ENCODE measurements at places on chromosomes 2 and 18.

DNA sequence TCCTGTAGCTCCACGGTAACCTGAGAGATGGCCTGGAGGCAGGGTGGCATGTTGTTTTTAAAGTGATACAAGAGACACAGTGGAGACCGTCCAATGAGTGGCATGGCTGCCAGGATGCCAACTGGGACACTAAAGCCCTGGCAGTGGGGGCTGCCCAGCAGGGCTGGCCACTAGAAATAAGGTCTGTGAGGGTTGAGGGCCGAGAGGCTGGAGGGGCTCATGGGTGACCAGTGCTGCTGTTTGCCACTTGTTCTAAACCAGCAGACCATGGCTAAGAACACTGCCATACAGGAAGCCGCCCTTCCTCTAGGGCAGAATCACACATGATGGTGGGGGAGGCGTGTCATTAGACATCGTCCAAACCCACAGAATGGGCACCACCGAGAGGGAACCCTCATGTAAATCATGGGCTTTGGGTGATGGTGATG is 71.9 kb downstream of the ALPK2 start:
- DNase-seq = no peak

DNA sequence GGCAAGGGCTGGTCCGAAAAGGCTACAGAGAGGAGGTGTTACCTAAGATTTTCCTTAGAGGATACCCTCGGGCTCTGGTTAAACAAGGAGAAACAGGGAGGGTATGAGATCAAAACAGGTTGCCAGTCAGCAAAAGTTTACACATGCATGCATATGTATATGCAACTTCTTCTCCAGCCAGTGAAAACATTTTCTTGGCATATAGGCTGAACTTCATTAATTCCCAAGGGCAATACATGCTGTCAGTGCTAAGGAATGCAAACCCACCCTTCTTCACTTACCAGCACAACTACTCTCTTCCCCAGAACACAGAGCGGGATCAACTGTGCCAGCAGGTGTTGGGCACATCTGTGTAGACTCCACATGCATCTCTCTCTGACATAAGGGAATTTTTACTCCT is 176.0 kb downstream of the GFPT1 start:
- no peak for DNase-seq

DNA sequence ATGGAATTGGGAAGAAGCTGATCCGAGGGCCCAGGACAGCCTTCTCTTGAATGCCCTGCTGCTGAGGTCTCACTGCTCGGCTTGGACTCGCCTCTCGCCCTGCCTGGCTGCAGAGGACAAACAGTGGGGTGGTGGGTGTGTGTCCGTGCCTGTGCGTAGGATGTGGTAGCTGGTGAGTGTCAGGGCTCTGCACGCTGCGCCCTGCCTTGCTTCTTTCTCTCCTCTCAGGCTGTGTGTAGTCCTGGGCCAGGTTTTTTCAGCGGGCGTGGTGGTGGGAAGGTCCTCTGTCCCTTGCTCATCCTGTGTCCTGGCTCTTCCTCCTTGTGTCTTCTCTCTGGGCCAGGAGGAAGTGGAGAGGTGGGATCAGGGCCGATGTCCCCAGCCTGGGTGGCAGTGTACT is 44.8 kb downstream of the RRM2 start:
- no peak for DNase-seq

DNA sequence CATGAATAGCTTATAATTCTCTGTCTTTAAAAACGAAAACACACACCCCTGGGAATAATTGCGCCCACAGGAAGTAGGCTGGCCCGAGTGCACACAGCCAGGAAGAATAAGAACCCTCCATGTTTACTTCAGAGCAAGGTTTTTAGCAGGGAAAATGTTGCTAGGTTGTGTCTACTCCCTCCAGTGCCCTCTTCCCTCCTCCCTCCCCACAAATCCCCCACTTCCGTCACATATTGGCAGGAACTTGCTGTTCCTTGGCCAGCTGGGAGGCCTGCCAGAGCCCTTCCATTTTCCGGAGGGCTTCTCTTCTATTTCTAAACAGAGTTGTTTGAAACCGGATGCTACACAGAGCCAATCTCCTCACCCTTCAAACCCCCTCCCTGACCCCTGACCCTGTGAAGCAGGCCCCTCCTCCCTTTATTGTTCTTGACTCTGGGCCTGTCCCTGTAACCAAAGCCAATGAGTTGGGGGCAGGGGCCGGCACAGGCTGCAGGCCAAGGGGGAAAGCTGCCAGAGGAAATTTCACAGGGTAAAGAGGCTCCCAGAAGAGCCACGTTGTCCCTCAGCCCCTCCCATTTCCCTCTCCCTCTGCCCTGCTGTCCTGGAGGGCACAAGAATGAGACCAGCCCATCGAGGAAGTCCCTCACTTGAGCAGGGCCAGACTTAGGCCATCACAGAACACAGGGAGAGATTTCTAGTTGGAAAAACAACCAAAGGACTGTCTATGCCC is 49.8 kb upstream of the LGALSL start:
- peak; percentile 21 for DNase-seq

- DNase-seq = no peak
Observed at GRCh38 chr2:118686346-118686745, 161.1 kb downstream of the EN1 start.

- DNase-seq = no peak
Observed at GRCh38 chr2:117828870-117829269, 14.4 kb downstream of the DDX18 start.

DNA sequence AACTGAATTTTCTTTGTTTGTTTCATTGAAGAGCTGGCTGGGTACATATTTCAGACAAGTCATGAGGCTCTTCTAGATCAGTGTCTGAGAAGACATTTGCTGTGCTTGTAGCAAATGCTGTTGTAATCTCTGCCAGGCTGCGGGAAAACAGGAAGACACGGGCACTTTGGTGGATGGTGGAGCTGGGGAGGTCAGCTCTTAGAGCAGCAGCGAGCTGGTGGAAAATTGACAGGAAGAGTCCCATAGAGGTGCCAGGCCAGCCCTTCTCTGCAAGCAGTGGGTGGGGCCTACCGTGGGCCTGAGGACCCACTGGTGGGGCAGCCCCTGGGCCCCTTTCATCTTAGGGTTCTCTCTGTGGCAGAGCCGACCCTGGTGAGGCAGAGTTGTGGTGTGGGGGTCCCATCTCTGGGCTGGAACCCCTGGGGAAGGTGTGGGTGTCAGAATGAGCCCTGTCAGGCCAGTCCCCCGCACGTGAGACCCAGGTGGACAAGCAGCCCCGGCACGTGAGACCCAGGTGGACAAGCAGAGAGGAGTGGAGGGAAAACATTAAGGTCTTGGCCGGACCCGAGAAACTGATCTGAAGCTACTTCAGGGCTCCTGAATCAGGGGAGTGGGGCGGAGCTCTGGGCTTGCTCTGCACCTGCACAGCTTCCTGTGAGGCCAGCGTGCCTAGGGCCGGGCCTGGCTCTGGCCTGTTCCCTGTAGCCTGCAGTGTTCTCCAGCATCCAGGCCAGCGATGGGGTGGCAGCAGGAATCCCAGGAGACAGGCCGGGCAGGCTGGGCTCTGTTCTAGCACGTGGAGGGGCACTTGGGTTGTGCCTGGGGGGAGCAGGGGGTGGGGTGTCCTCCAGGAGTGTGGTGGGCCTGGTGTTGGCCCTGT is 273.5 kb upstream of the HDAC4 start:
- DNase-seq = no peak

DNA sequence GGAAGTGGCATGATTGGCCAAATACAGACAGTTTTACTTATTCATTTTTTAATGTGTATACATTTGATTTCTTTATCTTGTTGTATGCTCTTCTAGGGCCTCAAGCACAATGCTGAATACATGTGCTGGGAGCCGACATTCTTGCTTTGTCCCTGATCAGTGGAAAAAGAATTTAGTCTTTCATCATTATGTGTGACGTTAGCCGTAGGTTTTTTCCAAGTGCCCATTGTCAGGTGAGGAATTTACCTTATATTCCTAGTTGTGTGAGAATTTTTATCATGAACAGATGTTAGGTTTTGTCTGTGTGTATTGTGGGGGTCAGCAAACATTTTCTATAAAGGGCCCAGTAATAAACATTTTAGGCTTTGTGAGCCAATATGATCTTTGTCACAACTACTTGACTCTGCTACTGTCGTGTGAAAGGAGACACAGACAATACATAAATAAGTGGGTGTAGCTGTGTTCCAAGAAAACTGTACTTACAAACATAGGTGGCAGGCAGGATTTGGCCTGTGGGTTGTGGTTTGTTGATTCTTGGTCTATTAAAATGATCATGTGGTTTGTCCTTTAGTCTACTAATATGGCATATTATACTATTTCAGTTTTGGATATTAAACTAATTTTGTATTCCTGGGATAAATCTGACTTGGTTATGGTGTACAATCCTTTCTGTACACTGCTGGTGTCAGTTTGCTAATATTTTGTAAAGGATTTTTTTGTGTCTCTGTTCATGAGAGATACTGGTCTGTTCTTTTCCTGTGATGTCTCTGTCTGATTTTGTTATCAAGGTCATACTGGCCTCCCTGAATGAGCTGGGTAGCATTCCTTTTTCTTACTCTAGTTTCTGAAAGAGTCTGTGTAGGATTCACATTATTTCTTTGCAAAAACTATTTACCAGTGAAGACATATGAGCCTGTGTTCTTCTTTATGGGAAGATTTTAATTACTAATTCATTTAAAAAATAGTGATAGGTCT is 132.2 kb upstream of the SMAD7 start:
- DNase-seq = no peak

- DNase-seq = no peak
Observed at GRCh38 chr2:221449406-221449805, 122.7 kb downstream of the EPHA4 start.

DNA sequence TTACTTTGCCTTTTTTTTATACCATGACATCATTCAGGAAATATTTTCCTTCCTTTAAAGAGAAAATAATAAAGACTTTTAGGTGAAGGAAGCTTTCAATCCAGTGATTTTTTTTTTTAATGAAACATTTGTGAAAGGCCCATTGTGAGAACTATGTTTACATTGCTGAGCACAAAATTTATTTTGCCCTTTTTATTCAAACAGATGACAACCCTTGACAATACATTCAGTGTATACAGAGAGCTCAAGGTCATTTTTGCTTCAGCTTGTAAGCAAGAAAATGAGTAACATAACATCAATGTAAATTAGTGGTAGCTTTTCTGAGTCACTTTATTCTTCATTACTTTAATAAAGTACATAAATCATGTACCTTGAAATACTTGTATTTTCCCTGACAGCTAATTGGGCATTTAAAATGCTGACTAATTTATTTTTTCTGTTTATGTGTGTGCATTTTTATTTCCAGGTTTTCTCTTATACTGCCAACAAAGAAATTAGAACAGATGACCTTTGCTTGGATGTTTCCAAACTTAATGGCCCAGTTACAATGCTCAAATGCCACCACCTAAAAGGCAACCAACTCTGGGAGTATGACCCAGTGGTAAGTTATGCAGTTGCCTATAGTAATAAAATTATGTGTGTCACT is 121.6 kb downstream of the GALNT1 start:
- DNase-seq = no peak

DNA sequence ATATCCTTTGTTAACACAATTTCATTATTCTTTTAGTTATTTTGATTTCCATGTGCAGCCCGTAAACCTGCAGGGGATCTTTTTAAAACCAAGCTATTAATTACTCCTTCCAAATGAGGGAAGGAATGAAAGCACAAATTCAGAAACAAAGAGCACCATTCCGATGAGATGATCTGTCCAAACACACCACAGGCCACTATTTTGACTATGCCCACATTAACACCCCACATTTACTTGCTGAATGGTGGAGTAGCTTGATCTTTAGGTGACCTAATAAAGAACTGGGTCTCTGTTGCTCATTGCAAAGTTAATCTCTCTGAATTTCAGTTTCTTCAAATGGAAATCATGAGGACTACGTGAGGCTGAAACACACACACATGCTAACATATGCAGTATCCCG is 218.0 kb downstream of the IRS1 start:
- no peak for DNase-seq

DNA sequence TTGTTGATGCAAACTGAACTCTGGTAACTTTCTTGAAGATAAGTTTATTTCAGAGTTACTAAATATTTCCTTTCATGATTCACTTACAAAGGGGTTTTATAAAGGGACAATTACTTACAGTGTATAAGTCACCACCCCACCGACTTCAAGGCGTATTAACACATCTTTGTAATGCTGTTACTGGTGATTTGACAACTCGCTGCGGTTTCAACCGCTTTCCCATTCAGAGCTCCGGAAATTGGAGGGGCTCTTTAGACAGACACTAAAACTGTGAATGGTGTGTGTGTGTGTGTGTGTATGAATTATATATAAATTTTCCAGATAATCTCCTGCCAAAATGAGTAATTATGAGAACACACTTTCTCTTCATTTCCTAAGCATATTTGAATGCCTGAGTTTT is 4.9 kb downstream of the TM4SF20 start:
- DNase-seq = no peak

GRCh38 chr18:6714010-6714409 is 15.5 kb upstream of the ARHGAP28 start:
- DNase-seq = no peak

DNA sequence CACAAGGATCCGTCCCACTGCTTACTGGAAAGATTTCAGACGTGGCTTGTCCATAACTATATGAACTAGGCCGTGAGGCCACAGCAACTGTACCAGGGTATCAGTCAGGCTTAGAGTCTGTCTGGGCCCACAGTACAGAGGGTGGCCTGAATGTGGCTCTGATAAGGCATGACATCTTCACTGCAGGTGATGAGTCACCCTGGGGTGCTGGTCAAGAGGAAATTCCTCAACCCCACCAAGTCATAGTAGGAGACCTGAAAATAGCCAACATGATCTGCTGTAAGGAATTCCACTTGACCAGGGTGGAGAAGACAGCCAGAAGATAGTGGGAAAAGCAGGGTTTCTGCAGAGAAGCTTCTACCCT is 107.7 kb downstream of the INHBB start:
- no peak for DNase-seq

DNA sequence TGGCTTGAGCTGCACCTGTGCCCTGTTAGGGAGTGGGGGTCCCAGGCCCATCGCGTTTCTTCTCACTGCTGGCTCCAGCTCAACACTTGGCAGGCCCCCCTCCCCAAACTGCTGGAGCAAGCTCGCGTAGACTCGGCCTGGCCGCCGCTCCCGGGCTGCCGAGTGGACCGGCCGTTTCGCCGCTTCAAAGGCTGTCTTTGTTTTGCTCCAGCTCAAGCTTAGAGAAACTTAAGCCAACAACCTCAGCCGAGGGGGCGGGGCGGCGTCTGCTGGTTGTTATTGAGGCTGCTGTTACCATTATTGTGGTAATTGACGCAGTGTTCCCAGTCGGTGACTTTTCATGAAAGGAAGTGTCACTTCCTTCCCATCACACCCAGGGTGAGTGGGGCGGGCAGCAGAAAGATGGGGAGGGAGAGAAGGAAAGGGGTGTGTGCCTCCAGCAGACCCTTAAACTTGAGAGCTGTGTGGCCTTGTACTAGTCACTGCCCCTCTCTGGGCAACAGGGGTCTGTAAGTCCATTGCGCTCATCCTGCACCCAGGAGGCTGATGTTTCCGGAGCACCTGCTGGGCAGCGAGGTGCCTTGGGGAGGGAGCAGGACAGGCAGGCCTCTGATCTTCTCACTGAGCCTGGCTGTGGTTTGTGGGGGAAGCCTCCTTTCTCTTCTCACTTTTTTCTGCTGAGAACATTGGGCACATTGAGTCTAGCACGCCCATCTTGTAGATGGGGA is 2.1 kb downstream of the ARID5A start:
- no peak for DNase-seq

- no peak for DNase-seq
Observed at GRCh38 chr2:192886636-192887035, 691.9 kb upstream of the TMEFF2 start.

Measured in brain pericyte (primary cell).